ENCODE measurements at places on chromosomes 6 and 20. TPM values are rescaled to one million over a fixed set of nuclear protein-coding genes. Genes with fewer than 3 reads are reported as not detected.

GRCh38 chr6:158603261-158604047, 41.1 kb downstream of the DYNLT1 start:
- no peak for DNase-seq
- H3K27ac ChIP-seq = peak overlapping the region; percentile 13
- H3K4me1 ChIP-seq = peaks cover 26% of the 10 kb centered on the region
- peaks cover 10% of the 10 kb centered on the region for H3K36me3 ChIP-seq

- no peaks in the 10 kb centered on the region for H3K4me1 ChIP-seq
- no peak overlapping the region for H3K27ac ChIP-seq
These were observed 91.4 kb upstream of the FOXO3 start for GRCh38 chr6:108469316-108469715.

DNA sequence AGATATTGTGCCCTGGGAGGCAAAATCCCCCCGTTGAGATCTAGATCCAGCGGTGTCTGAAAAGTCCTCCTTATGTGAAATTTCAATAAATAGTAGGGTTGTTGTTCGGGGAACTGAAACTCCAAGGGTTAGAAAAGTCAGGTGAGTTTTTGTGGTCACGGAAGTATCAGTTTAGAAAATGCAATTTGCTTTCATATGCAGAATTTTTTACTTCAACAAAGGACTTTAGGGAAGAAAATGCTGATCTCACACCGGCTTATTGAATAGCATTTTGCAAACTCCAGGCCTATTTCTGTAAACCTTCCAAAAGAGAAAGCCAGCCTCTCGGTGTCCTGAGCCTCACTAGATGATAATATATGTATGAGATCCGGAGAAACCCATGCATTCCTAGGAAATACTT, 254.7 kb downstream of the TSHZ2 start:
- peaks cover 23% of the 10 kb centered on the region for H3K27me3 ChIP-seq
- no peak overlapping the region for H3K27ac ChIP-seq
- no peak overlapping the region for H3K4me3 ChIP-seq

CPXM1 gene
- 0.74 TPM for polyA plus RNA-seq

DNA sequence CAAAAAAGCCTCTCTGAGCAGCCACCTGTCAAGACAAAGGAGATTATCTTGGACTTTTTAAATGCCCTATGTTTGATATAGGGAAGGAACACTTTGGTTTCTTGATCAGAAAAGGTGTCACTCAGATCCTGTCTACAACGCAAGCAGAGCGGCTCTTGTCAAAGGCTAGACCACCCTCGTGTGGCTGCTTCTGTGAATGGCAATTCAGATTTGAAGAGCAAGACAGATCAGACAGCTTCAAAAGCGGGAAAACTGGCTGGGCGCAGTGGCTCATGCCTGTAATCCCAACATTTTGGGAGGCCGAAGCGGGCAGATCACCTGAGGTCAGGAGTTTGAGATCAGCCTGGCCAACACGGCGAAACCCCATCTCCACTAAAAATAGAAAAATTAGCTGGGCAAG, 10.1 kb upstream of the NXT1 start:
- peak; percentile 19 for DNase-seq
- no peak overlapping the region for H3K27ac ChIP-seq
- H3K36me3 ChIP-seq = no peaks in the 10 kb centered on the region
- no peak overlapping the region for H3K4me3 ChIP-seq

- no peak overlapping the region for H3K27ac ChIP-seq
- no peaks in the 10 kb centered on the region for H3K4me1 ChIP-seq
- peaks cover 4% of the 10 kb centered on the region for H3K27me3 ChIP-seq
- DNase-seq = no peak
- H3K36me3 ChIP-seq = no peaks in the 10 kb centered on the region
- no peak overlapping the region for H3K4me3 ChIP-seq
These were observed 7.7 kb downstream of the GABRR1 start for GRCh38 chr6:89209457-89209856.

GRCh38 chr6:125747589-125748405, 1.6 kb upstream of the HEY2 start:
- peak overlapping the region; percentile 96 for H3K4me3 ChIP-seq
- H3K36me3 ChIP-seq = no peaks in the 10 kb centered on the region
- H3K4me1 ChIP-seq = peaks cover 34% of the 10 kb centered on the region
- peaks cover 29% of the 10 kb centered on the region for H3K27me3 ChIP-seq
- H3K27ac ChIP-seq = peak overlapping the region; percentile 96
